ENCODE measurements at places on chromosomes 5 and 9. TPM values are rescaled to one million over a fixed set of nuclear protein-coding genes. Genes with fewer than 3 reads are reported as not detected.
A peak's percentile ranks its signal among the peaks of the same experiment; 100 is the strongest.

DNA sequence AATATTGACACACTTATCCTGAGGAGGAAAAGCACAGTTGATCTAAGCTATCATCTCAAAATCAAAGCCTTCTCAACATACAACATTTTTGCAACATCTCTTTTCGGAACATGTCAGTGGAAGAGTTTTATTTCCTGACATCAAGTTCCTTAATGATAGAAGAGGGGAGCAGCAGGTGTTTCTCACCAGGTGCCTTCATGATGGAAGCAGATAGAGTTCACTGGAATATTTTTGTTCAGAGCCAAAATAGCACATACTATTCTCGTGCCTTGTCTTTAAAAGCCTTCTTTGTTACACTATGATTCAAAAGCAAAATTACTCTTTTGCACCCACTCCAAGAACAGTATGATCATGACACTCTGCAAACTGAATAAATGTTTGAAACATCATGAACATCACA is 176.9 kb upstream of the CCNG1 start:
- DNase-seq, result no peak

GRCh38 chr5:133364936-133365707 is 247.2 kb downstream of the FSTL4 start:
- no peak for DNase-seq

DNA sequence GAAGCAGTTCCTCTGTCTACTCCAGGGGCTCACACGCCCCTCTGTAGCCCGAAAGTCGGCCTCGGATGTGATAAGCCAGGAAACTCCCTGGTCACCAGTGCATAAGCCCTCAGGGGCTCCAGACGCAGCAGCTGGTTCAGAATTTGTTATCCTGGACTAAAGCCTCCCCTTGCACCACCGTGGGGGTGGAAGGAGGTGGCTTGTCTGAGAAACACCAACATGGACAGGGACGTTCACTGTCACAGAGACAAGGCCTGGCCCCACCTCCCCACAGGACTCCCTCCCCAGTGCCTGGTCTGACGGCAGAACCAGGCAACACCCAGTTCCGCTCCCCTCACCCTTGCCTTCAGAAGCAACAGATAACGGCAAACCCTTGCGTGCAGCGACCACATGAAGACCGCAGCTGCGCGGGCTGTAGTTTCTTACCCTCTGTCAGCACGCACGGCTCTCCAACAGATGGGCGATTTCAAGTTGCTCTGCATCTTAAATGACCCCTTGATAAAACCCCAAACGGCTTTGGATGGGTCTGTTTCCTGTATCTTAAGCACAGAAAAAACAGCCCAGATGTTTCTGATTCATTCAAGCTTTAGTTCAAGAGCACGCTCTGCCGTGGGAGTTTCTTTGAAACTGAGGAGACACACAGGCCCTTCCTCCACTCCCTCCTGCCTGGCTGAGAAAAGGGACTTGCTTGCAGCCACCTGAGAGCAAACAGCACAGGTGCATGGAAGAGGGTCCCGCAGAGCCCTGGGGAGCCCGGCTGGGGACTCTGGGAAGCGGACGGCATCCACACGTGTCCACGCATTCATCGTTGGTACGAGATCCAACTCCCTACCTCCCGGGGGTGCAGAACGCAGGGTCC is 44.7 kb upstream of the NKD2 start:
- no peak for DNase-seq

DNA sequence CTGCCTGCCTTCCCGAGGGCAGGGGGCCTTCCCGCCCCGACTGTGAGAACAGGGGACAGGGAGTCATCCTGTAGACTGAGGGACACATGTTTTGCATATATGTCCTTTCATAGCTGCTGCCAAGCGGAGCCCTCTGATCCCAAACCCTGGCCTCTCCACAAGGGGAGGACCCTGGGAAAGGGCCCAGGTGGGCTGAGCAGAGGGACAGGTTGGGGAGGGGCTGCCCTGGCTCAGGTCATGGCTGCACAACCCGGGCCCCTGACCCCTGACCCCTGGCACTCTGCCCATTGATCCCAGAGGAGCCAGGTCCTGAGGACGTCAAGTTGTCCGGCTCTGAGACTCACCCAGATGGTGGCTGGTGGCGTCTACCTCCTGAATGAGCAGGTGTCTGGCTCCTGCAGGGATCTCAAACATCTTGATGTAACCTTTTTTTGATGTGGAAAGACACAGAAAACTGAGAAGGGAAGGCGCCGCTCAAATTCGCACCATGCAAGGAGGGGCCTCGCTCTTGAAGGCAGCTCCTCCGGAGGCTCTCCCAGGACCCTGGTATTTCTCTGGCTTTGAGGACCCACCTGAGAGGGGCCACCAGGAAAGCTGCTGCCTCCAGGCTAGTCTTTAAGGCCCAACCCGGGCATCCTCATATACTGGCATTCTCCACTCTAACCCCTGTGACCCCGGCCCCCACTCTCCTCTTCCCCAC is 71.9 kb downstream of the ZNF354C start:
- DNase-seq, result peak; percentile 8

- no peak for DNase-seq
Observed at GRCh38 chr5:40410231-40410861, 269.4 kb upstream of the PTGER4 start.

The PCDHGA7 gene
- 1.6 TPM for total RNA-seq

The ACTBL2 gene
- total RNA-seq, result not detected

DNA sequence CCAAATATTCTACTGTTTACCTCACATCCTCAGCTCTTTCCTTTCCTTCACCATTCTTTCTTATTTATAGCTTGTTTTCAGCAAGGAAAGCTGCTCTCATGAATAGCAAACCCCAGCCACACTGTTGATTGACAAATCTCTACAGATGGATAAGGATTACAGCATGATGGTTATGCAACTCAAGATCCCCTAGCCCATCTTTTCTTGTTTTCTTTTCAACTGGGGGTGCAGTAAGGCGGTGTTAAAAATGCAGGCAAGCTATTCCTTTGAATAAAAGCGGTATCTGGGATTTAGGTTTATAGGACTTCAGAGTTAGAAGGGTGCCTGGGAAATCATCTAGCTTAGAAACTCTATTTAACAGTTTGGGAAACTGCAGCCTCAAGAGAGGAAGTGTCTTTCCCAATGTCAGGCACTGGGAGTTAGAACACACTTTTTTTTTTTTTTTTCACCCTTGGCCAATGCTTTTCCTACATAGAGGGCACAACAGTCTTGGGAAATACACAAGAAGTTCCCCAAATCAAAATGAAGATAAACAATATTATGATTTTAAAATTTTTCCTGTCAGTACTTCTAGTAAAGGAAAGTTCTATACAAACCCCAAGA is 2.6 kb downstream of the SPARC start:
- no peak for DNase-seq

The SLC27A4 gene
- total RNA-seq, result 14.2 TPM

DNA sequence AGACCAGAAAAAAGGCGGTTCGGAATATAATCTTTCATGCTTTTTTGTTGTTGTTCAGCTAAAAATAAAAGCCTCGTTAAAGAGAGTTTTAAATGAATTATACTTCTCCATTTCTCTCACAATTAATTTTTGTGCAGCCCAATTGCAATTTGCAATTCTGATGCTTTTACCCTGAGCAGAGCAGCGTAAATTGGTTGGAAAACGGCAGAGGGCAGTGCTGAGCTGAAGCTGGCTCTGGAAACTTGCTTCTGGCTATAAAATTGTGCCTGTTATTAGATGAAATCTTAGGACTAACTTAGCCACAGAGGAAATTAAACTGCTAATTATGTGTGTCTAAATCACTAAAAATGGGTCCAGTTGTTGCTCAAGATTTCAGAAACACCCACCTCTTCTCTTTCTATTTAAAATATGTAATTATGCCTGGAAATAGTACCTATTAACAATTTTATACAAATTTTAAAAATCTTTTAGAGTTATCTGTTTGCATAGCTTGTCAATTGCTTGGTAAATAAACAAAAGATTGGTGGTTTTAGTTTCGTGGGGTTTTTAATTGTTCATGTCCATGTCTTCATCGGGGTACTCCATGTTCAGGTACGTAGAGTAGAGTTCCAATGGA is 441.8 kb upstream of the TLE4 start:
- peak; percentile 64 for DNase-seq

DNA sequence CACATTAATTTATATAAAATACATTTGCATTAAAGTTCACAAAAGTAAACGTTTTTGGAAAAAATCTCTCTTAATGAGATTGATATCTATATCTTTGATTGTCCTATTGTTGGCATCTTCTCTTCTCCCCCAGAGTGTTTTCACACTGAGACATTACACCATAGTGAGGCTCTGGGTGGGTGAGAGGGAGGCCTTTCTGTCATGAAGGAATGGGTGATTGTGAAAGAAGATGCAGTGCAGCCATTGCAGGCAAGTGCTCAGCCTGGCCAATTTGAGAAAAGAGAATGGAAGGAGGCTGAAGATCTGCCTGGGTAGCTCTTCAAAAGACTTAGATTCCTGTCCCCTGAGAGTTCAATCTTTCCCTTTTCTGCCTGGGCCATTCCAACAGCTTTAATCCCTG is 140.8 kb downstream of the SLC12A2 start:
- no peak for DNase-seq

DNA sequence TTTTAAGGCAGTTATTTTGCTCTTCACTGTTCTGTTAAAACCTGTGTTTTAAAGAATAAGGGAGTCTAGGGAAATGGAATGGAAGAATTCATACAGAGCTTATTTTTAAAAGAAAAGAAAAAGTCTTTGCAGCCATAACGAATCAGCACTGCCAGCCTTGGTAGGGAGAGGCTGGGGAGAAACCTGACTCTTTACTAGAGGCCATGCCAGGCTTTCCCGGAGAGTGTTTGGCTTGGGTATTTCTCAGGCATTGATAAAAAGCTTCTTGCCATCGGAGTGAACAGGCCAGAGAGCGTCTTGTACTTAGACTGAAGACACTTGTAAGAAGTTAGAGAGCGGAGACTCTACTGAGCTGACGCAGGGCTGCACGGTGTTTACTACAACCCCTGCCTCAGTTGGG is 72.7 kb upstream of the NFIL3 start:
- DNase-seq, result no peak

GRCh38 chr9:81753436-81753835 is 64.1 kb upstream of the TLE1 start:
- DNase-seq, result no peak

GRCh38 chr5:98679963-98680362 is 93.5 kb upstream of the RGMB start:
- no peak for DNase-seq

DNA sequence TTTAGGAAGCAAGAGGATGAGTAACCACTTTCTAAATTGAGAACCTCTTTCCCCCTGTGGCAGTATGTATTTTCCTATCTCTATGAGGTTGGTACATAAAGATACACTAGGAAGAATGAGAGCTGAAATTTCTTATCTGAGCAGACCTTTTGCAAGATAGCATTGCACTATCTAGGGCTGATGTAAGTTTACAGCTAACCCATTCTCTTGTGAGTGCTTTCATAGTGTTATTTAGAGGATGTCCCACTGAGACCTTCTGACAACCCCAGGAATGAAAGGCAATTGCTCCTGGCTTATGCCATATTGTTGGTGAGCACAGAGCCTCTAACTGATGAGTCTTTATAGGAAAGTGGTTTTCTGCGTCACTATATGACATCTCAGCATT is 1209.3 kb upstream of the CDH6 start:
- no peak for DNase-seq

Measured in pancreas (tissue), 10 donors.